Erythroblast (primary cell): ENCODE measurements at places on chromosomes 5 and 9.
A peak's percentile ranks its signal among the peaks of the same experiment; 100 is the strongest.

GRCh38 chr5:143200781-143201398 lies 202.6 kb downstream of the NR3C1 start:
- peak; percentile 70 for DNase-seq

DNA sequence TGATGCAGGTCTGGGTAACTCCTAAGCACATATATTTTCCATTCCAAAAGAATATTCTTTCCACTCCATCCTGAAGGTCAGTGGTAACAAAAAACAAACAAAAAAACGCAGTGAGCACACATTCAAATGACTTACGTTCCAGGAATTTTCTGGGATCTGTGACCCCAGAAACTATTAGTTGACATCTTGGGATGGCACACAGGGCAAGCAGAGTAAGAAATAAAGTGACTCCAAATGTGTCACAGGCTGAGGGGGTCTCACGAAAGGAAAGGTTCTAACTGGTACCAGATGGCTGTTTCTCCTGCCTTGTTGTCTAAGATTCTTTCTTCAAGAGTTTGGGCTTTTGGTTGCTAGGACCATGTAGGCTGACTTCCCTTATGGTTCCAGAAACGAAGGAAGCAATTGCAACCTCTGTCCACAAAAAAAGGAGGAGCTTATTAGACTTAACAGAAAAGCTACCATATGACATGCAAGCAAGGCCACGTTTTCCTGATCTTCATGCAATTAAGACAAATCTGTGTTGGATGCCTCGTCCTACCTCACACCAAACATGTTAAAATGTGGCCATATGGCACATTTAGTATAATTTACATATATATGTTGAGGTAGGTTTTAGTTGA lies 32.7 kb downstream of the PTGS1 start:
- DNase-seq, result no peak

DNA sequence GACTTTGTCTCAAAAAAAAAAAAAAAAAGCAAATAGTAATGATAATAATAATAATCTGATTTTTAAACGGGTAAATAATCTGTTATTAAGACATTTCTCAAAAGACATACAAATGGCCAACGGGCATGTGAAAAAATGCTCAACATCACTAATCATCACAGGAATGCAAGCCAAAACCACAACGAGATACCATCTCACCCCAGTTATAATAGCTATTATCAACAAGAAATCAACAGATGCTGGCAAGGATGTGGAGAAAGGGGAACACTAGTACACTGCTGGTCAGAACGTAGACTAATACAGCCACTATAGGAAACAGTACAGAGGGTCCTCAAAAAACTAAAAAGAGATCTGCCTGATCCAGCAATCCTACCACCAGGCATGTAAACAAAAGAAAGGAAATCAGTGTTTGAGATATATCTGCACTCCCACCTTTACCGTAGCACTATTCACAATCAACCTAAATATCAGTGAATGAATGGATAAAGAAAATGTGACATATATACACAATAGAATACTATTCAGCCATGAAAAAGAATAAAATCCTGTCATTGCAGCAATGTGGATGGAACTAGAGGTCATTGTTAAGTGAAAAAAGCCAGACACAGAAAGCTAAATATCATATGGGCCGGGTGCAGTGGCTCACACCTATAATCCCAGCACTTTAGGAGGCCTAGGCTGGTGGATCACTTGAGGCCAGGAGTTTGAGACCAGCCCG lies 24.9 kb downstream of the VAV2 start:
- no peak for DNase-seq

GRCh38 chr5:6424110-6424659 lies 24.5 kb upstream of the UBE2QL1 start:
- DNase-seq, result no peak

- no peak for DNase-seq
Measured at GRCh38 chr5:1515921-1516571, 7.7 kb downstream of the LPCAT1 start.

GRCh38 chr5:2697446-2698200 lies 53.9 kb downstream of the IRX2 start:
- DNase-seq, result no peak

- DNase-seq, result no peak
Measured at GRCh38 chr9:127683723-127684122, 23.1 kb upstream of the CFAP157 start.

DNA sequence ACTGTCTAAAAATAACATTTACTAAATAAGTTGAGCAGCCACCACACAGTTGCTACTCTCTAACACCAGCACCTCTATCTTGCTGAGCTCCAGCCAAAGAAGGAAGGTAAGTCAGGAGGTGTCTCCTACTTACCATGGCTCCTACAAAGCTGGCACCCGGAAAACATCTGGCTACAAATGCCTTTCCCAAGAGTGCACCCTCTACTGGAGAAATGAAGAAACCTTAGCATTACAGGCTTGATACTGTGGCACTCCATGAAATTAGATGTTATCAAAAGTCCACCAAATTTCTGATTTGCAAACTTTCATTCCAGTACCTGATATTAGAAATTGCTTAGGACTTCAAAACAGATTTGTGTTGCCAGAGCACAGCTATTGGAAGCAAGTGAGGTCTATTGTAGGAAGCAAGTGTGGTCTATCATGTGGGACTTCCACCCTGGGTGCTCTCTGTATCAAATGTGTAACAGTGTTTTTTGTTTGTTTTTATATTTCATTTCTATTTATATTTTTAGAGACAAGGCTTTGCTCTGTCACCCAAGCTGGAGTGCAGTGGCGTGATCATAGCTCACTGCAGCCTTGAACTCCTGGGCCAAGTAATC lies 25.7 kb upstream of the RFK start:
- peak; percentile 19 for DNase-seq

DNA sequence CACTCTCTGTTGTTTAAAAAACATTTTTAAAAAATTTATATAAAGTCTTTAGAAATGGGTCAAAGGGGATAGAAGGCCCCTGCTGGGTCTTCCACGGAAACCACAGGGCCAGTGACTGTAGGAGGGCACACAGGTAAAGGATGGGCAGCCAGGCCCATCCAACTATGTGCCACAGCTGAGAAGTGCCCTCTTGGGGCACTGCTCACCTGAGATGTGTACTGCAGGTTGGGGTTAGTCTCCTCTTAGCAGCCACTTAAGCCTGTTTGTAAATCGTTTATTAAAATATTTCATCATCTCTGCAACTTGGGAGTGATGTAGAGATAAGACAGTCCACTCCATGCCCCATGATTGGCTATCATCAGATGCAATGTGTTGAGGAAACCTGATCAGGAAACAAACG lies 222.4 kb downstream of the DIRAS2 start:
- no peak for DNase-seq

GRCh38 chr5:130164966-130165365 lies 260.7 kb downstream of the CHSY3 start:
- DNase-seq, result no peak

- DNase-seq, result no peak
Measured at GRCh38 chr5:25387953-25388352, 743.2 kb upstream of the CDH10 start.

GRCh38 chr9:68433531-68434110 lies 77.2 kb downstream of the PGM5 start:
- DNase-seq, result no peak

DNA sequence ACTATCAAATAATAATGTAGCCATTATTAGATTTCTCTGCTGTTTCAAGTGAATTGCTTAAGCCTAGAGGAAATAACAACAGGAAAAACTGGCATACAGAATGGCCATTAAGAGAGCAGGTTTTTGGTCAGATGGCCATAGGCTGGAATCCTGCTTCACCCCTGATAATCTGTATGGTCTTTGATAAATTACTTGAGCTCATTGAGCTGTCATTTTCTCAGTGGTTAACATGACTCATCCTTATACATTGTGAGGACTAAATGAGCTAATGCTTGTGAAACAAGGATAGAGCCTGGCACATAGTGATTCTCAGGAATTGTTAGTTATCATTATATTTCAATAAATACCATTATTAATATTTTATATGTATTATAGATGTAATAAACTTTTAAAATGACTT lies 516.5 kb downstream of the KIF4B start:
- DNase-seq, result no peak

DNA sequence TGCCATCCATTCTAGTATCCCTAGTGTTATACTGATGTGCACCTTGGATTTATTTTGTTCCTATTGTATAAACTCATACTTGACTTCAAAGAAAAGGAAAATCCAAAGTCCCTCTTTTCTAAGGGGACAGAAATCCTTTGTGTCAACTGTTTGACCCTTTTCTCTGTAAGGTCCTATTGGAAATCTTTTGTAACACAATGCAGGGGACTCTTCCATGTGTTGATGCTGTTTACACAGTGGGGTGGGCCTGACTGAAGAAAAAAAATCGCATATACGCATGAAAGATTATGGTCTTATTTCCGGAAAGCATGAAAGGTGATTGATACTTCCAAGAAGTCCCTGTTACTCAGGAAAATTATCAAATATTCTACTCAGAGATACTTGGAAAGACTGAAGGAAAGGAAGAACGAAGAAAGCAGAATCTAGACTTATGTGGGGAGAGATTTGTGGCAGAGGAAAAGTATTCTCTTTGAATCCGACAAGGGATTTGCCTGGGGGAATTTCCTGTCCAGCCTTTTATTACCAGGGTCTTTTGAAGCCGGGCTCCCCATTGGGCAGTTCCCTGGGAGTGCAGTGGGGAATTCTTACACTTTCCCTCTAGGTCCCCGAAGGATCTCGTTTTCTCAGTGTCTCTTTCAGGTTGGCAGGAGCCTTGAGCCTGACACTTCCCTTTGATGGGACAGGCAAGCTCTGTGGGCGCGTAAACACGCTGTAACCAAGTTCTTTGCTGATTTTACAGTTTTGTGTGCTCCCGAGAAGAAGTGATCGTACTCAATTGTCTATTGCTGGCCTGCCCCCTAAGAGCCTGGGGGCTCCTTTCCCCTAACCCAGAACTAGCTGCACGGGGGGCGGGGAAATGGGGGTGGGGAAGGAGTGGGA lies 779 bp upstream of the VCAN start:
- DNase-seq, result no peak

DNA sequence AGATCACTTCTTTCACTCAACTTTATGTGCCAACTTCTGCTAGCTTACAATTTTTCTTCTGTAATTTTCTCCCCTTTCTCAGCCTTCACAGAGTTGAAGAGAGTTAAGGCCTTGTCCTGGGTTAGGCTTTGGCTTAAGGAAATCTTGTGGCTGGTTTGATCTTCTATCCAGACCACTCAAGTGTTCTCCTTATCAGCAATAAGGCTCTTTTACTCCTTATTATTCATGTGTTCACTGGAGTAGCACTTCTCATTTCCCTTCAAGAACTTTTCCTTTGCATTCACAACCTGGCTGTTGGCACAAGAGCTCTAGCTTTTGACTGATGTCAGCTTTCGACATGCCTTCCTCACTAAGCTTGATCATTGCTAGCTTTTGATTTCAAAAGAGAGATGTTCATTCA lies 86.9 kb upstream of the ALDH1B1 start:
- DNase-seq, result no peak

GRCh38 chr5:73471654-73472053 lies 23.1 kb upstream of the FOXD1 start:
- DNase-seq, result no peak

DNA sequence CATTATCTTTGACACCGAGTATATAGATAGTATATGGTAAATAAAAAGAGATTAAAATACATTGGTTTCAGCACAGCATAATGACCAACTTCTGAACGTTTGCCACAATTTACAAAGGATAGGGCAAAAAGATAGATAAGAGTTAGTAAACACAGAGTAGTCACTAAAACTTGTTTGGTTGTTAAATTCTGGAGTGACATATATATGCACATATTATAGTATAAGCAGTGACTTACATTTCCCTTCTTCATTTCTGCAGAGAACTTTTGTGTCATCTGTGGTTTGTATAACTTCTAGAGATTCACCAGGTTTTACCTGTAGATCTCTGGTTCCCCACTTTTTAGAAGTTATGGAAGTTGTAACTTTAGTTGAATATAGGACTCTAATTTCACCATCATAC lies 44.4 kb upstream of the RICTOR start:
- peak; percentile 22 for DNase-seq

DNA sequence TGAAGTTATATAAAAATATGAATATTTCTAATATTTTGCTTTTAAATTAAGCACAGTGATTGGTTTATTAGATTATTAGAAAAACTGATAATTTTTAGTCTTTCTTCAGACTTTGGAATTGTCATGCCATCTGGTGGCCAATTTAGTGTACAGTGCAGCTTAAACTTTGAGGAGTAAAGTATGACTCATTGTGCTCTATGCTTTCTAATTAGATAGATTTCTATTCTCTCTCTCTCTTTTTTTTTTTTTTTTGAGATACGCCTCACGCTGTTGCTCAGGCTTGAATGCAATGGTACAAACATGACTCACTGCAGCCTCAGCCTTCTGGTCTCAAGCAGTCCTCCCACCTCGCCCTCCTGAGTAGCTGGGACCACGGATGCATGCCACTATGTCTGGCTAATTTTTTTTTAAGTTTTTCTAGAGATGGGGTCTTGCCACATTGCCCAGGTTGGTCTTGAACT lies 42.1 kb upstream of the GPR21 start:
- DNase-seq, result peak; percentile 69

DNA sequence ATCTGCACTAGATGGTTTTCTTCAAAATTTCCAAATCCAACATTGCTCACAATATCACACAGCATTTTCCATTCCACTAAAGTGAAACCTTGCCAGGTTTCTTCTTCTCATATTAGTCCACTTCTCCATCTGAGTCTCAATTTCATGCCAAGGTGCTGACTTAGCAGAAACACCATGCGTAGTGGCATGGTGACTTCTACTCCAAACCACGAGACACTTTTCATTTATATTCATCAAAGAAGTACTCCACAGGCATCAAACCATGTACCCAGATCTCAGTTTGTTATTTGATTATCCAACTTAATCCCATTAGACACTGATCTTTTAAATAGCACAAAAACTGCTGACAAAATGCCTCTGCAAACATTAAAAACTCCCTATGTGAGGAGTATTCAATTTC lies 233.4 kb upstream of the ITGA1 start:
- DNase-seq, result no peak

GRCh38 chr5:16467363-16468219 lies 2.0 kb upstream of the ZNF622 start:
- DNase-seq, result peak; percentile 49

DNA sequence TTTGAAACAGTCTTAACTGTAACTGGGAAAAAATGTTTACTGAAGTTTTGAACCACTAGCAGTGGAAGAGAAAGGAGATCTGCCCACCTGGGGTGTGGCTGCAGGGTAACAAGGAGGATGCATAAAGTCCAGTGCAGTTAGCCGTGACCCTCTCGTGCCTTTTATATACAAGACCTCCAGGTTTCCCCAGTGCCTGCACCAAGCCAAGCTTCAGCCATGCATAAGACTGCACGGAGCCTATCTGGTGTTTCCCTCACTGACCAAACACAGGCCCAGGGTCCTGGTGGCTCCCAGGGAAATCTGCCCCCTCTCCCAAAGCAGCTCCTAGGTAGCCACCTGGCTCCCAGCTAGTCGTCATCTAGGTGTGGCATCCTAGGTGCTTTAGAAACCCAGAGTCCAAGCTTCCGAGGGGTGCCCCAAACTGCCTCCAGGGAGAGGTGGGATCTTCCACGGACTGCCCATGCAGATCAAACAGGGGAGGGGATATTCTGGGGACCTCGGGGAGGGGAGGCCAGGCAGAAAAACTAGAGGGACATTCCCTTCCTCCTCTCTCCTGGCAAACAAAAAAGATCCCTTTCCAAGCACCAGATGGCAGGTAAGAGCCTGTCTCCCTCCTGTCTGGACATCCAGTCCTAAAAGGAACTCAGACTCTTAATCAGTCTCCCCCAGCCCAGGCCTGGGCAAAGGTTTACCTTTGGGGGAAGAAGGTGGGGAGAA lies 2.7 kb downstream of the SHB start:
- no peak for DNase-seq
